CD4-positive, alpha-beta T cell treated with Interleukin-2 at 100 ng/mL for 4 hours (primary cell): ENCODE measurements at places on chromosomes 7 and 10.
A peak's percentile ranks its signal among the peaks of the same experiment; 100 is the strongest.

DNA sequence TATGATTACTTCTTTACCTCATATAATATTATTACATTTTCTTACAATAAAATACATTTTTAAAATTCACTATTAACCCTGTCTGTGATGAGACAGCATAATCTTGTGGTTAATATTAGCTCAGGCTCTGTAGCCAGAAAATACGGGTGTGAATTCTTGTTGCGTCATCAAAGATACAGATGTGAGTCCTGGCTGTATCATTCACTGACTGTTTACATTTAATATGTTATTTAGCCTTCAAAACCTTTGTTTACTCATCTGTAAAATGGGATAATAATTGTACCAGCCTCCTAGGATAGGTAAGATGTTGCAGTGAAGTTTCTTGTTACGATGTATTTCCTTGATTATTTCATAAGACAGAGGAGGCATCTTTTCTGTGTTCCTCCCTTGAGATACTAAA is 184.7 kb upstream of the PRPS1L1 start:
- no peak for DNase-seq

DNA sequence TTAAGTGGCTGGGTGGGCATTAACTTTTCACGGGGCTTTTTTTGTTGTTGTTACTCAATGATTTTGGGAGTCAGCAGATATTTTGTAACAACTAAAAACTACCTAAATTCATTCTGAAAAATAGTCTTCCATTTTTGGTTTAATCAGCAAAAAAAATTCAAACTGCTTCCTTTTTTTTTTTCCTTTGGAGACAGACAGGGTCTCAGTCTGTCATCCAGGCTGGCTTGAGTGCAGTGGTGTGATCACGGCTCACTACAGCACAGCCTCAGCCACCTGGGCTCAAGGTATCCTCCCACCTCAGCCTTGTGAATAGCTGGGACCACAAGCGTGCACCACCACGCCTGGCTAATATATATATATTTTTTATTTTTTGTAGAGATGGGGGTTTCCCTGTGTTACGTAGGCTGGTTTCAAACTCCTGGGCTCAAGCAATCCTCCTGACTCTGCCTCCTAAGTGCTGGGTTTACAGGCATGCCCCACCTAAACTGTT is 36.5 kb downstream of the SKIDA1 start:
- DNase-seq, result no peak

GRCh38 chr7:40870108-40870507 is 735.3 kb downstream of the SUGCT start:
- no peak for DNase-seq

DNA sequence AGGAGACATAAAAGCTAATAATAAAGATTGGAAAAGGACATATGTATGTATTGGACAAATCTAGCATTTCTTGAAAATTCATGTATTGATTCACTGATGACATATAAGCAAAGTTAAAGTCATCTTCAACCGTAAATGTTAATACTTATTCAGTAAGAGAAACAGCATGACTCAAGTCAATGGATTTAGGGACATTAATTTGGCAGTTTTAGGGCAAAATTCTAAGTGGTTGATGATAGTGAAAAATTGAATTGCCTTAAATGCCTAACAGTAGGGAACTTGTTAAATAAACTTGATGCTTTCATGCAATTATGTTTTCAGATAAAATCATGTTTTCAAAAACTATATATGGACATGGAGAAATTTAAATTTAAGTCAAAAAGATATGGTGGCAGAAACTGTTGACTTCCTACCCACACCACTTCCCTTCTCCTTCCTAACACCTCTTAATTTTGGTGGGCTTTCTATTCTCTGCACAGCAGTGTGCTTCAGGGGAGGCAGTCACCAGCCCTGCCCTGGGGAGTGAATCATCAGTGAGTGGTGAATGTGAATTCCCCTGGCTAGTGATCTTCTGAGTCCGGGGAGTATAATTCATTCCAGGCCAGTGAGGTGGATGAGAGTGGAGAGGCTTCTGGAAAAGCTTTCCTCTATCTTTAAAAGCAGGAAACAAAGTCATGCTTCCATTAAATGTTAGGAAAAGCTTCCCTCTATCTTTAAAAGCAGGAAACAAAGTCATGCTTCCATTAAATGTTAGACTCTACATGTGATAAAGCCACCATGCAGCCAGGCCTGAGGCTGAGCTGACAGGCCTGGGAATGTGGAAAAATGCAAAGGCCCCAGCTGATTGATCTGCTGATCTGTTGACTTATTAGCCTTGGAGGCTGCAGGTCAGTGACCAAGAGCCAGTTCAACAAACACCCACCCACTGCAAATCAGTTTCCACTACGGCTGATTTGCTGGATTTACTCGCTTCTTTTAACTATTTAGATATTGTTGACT is 25.2 kb upstream of the ITGB1 start:
- peak; percentile 61 for DNase-seq

GRCh38 chr10:133357285-133358161 is at the start of gene FUOM:
Gene FUOM (minus strand): TSS chr10:133358019. CDS start chr10:133358007, 12 bp downstream.
- DNase-seq, result peak; percentile 65
